NCI-H1105 (cell line): ENCODE measurements at places on chromosomes 12 and 14.

DNA sequence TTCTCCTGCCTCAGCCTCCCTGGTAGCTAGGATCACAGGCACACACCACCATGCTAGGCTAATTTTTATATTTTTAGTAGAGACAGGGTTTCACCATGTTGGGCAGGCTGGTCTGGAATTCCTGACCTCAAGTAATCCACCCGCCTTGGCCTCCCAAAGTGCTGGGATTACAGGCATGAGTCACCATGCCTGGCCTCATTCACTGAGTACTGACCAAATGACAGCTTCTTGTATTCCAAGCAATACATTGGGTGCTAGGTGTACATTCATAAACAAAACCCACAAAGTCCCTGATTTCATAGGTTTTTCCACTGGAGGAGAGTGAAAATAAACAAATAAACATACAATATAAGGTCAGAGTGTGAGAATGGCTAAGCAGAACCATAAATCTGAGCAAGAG, 136.3 kb downstream of the HELB start:
- DNase-seq, result no peak

- DNase-seq, result no peak
Observed at GRCh38 chr12:111446631-111447570, 41.2 kb downstream of the SH2B3 start.

DNA sequence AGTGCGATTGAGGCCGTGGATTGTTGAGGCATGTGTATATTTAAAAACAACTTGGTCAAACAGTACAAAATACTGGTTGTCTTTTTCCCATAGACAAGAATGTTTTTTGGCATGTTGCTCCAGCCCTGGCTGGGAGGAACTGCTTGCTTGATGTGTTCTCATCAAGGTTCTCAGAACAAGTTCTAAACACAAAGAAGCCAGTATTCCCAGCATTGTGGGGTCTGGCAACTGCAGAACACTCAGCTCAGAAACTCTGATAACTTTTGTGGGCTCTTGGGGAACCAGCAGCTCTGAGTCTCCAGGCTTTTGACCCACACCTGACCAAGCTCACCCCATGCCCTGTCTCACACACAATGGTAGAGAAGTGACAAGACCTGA, 27.1 kb upstream of the DICER1 start:
- DNase-seq, result no peak

- no peak for DNase-seq
Observed at GRCh38 chr12:48631071-48631470, 51.0 kb downstream of the KANSL2 start.

- DNase-seq, result no peak
Observed at GRCh38 chr12:98819821-98820404, 174.8 kb downstream of the APAF1 start.

- DNase-seq, result no peak
Observed at GRCh38 chr12:62714181-62714773, 220.7 kb downstream of the PPM1H start.

DNA sequence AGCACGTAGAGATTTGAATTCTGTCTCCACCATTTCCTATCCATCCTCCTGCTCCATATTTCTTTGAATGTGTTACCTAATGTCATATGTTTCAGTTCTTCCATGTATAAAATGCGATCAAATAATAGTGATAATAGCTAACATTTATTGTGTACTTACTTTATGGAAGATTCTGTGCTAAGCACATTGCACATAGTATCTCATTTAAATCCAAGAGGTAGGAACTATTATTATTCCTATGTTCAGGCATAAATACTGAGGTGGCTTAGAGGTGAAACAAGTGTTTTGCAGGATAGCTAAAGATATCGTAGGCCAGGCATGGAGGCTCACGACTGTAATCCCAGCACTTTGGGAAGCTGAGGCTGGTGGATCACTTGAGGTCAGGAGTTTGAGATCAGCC, 17.5 kb upstream of the AICDA start:
- DNase-seq, result no peak

GRCh38 chr12:84384384-84384783, 528.2 kb downstream of the SLC6A15 start:
- DNase-seq, result no peak

DNA sequence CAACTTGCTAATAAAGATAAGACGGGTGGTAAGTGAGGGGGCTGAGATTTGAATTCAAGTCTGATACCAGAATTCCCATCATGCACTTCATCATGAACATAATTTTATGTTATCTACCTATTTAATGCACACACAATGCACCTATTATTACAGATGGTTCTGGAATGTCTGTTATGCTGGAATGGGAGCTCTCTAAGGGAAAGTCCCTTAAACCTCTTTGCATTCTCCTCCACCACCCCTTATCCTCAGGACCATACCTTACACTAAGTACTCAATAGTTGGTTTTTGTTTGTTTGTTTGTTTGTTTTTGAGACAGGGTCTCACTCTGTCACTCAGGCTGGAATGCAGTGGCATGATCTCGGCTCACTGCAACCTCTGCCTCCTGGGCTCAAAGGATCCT, 7.0 kb upstream of the MSI1 start:
- DNase-seq, result no peak

DNA sequence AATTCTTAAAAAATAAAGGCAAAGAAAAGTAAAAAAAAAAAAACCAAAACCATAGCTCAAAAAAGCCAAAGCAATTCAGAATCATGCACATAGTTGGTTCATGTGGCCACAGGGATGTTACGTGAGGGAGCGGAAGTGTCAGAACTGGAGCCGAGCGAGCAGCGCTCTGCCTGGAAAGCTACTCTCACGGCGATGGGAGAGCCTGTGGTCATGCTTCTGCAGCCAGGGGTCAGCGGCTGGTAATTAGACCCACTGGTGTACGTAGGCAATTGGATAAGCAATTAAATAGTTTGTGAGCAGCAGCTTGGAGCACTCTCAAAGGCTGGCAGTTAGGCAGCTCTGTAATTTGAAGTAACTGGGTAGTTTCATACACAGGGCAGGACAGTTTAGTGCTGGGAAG, 58.1 kb downstream of the TRHDE start:
- no peak for DNase-seq

- peak; percentile 62 for DNase-seq
Observed at GRCh38 chr12:89016970-89017778, 335.1 kb downstream of the DUSP6 start.

- DNase-seq, result no peak
Observed at GRCh38 chr12:108875682-108876361, 4.1 kb upstream of the DAO start.

DNA sequence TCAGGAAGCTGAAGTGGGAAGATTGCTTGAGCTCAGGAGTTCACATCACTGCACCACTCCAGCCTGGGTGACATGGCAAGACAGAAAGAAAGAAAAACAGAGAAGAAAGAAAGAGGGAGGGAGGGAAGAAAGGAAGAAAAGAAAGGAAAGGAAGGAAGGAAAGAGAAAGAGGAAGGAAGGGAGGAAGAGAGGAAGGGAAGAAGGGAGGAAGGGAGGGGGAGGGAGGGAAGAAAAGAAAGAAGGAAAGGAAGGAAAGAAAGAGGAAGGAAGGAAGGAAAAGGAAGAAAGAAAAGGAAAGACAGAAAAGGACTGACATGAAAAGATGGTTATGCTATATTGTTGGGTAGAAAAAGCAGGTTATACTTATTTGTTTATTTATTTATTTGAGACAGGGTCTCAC, 3.9 kb downstream of the GLTP start:
- DNase-seq, result no peak

GRCh38 chr12:124375789-124376175, 80.9 kb downstream of the RFLNA start:
- no peak for DNase-seq

DNA sequence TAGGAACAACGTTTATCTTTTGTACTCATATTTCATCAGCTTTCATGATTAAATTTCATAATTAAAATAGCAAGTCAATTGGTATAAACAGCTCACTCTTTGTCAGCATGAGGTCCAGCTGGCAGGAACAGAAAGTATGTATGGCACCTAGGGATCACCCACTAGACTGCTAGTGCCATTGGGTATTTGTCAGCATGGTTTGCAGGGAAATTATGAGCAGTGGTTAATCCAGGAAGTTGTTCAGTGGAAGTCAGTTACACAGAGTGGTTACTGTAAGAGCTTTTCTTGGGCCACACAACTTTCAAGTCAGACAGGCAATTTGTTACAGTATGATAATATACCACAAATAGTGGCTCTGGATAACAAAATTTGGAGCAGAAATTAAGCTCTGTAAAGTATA, 340.3 kb upstream of the RGS6 start:
- DNase-seq, result no peak

DNA sequence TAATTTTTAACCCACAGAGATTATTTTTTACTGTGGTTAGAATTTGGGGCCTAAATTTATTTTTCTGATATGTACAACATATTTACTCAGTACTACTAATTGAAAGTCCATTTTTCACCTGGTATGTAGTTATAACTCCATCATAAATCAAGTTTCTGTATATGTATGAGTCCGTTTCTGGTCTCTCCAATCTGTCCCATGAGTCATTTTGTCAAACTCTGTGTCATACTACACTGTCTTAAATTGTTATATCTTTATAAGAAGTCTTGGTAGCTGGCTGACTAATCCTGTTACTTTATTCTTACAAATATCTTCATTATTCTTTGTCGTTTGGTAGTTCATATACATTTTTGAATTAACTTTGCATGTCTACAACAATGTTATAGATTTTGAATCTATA, 344.0 kb downstream of the PDZRN4 start:
- DNase-seq, result no peak

- DNase-seq, result no peak
Observed at GRCh38 chr14:102731871-102732800, 45.1 kb upstream of the TRAF3 start.

- DNase-seq, result no peak
Observed at GRCh38 chr14:75426332-75427125, 1.3 kb upstream of the JDP2 start.

- peak; percentile 28 for DNase-seq
Observed at GRCh38 chr14:83071888-83072501, 1538.3 kb upstream of the SEL1L start.
